Hematopoietic multipotent progenitor cell treated with erythropoietin and hydrocortisone succinate and interleukin-3 and kit ligand, for 4 days (in vitro differentiated cells): ENCODE measurements at places on chromosomes 16 and 17.

DNA sequence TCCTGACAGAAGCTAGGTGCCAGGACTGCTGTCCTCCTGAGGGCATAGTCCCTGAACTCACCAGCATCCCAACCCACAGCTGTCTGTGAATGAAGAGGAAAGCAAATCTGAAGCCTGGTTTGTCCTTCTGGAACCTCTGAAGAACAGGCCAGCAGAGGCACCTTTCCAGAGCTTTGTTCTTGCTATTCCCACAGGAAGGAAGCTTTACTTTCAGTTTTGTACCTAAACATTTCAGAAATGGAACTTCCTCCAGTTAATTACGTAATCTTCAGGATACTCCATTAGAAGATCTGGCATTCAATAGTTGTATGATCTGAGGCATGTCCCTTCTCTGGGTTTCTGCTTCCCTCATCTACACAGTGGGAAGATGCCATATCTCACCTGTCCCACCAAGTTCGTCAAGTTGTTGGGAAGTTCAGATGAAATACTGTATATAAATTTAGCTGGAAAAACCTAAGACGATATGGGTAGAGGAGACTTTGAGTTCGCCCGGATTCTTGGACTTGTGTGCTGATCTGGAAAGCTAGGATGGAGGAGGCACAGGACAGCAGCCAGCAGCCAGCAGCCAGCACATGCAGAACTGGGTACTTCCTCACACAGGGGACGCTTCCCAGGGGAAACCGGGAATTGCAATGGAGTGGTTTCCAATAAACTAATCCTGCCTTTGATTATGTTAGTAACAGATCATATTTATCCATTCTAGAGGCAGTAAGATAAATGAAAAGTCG lies 22.4 kb downstream of the NXPH3 start:
- no peak for DNase-seq

DNA sequence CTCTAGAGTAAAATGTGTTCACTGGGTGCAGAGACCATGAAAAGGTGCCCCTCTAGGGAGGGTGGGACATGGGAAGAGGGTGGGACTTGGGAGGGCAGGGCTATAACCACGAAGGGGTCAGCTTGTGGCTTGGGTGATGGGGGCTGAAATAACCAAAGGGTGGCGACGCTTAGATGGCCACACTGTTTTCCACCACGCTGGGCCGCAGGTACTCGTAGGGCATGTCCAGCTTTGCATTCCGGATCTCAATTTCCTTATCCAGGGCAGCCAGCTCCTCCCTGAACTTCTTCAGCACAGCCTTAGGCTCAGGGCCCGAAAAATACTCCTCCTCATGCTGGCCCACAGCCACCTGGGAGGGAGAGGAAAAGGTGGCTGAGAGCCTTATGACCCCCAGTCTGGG lies 10.0 kb downstream of the ALOX15 start:
- DNase-seq: no peak

DNA sequence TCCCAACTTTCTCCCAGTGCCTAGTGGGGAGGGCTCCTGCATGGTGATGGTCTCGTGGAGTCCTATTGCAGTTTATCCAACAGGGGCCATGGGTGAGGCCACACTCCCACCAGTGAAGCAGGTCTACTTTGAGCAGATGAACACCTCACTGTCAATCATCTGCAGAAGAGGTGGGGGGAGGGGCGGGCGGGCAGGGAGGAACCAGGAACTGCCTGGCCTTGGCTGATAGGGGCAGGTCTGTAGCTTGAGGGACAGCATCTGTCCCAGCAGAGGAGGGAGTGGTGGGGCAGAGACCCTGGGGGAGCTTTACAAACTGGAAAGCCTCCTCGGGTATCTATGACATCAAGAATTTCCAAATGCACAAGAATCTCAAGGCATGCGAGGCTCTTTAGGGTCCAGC lies 58.7 kb upstream of the ZNF423 start:
- DNase-seq: peak; percentile 51

- DNase-seq: no peak
These were observed 111.1 kb downstream of the SDK2 start for GRCh38 chr17:73533127-73533526.

DNA sequence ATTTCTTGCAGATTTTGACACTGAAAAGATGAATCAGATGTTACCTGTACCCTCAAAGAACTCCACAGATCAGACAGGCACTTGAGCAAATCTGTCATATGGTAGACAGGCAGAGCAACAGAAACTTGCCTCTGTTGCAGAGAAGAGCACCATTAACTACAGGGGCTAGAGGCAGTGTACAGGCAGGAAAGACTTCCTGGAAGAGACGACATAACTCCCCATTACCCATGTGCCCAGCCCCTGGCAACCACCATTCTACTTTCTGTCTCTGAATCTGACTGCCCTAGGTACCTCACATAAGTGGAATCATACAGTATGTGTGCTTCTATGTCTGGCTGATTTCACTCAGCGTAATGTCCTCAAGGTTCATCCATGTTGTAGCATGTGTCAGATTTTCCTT lies 15.5 kb downstream of the GFOD2 start:
- DNase-seq: no peak

DNA sequence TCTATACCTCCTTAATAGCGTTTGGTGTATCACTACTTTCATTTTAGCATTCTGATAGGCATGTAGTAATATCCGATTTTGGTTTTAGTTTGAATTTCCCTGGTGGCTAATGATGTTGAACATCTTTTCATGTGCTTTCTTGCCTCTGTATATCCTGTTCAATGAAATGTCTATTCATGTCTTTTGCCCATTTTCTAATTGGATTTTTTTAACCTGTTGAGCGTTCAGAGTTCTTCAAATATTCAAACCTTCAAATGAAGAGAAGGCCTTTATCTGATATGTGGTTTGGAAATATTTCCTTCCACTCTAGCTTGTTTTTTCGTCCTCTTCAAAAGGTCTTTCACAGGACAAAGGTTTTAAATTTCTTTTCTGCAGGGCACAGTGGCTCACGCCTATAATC lies 2.4 kb upstream of the NME1 start:
- no peak for DNase-seq

DNA sequence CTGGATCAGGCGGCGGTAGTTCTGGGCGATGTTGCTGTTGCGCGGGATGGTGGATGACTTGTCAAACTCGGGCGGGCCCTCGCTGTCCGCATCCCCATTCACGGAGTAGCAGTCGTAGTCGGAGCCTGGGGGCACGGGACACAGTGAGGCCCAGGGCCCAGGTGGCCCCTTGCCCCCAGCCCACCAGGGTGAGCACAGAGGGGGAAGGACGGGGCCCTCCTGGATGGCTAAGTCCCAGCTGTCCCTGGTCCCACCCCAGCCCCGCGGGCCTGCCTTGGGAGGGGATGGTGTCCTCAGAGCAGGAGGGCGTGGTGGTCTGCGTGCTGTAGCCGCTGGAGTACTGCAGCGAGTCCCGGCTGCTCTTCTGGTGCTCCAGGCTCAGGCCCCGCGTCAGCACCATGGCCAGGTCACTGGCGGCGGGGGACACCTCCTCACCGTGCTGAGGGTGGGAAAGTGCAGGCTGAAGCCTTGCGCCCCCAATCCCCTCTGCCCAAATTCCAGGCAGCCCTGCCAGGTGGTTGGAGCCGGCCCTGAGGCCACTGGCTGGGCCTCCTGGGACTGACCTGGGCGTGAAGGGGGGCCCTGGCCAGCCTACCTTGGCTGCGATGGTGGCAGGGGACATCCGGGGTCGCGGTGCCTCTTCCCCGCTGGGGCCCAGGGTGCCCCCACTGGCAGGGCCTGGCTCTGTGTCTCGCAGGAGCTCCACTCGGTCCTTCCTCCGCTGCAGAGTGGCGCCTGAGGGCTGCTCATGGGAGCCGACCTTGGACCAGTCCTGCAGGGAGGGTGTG lies 18.2 kb downstream of the IL34 start:
- no peak for DNase-seq
